Trophoblast cell (in vitro differentiated cells and primary cell): ENCODE measurements at places on chromosomes 2 and 18.

- DNase-seq, result no peak
Measured at GRCh38 chr18:59518705-59519104, 159.6 kb upstream of the LMAN1 start.

- no peak for DNase-seq
Measured at GRCh38 chr2:28142386-28142785, 250.3 kb upstream of the FOSL2 start.

- no peak for DNase-seq
Measured at GRCh38 chr2:234608946-234609345, 112.1 kb upstream of the ARL4C start.

DNA sequence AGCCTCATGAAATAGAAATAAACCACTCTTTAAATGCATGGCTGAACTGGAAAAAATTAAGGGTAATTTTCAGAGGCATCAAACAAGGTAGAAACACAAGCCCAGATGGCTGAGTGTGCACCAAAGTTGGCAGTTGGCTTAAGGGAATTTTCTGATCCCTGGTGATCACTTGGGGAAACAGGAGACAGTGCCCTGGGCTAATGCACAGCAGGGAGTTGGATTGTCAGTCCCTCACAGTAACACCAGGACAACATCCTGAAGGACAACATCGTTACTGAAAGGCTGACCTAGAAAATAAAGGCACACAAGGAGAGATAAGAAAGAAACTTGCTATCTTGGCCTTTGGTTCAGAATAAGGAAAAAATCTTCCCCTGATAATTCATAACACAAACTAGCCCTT is 417.0 kb downstream of the SLC4A3 start:
- no peak for DNase-seq

- DNase-seq, result no peak
Measured at GRCh38 chr2:9714630-9715214, 83.9 kb upstream of the YWHAQ start.

GRCh38 chr2:880201-880970 is 70.3 kb upstream of the SNTG2 start:
- no peak for DNase-seq

GRCh38 chr18:57976230-57976773 is 67.7 kb upstream of the NEDD4L start:
- no peak for DNase-seq

GRCh38 chr2:7009207-7009911 is 92.1 kb downstream of the RNF144A start:
- no peak for DNase-seq

- no peak for DNase-seq
Measured at GRCh38 chr2:13651684-13652131, 935.0 kb downstream of the TRIB2 start.

DNA sequence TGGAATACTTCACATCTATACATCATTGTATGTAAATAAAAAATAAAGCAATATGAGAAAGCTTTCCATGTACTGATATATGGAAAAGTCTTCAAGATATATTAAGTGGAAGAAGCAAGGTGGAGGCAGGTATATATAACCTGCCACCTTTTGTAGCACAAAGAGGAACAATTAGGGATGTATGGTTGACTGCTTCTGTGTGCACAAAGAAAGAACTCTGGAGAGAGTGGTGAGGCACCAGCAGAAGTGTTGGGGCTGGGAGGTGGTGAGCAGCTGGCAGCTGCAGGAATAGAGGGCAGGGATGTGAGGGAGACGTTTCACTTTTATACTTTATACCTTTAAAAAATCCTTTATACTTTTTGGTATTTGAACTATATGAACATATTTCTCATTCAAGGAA is 26.1 kb downstream of the KIF5C start:
- no peak for DNase-seq

DNA sequence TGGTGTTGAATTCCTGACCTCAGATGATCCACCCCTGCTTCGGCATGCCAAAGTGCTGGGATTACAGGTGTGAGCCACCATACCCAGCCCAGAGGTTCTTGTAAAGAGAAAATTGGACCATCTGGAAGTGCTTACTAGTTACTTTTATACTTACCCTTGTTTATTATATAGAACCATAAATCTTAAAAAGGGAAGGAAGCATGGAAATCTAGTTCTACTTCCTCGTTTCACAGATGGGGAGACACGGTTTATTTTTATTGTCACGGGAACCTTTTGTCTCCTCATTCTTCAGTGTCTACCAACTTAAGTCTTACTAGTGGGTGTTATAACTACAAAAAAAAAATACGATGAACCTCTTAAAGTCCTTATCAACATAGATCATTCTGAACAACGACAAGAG is 45.8 kb upstream of the PDK1 start:
- no peak for DNase-seq

DNA sequence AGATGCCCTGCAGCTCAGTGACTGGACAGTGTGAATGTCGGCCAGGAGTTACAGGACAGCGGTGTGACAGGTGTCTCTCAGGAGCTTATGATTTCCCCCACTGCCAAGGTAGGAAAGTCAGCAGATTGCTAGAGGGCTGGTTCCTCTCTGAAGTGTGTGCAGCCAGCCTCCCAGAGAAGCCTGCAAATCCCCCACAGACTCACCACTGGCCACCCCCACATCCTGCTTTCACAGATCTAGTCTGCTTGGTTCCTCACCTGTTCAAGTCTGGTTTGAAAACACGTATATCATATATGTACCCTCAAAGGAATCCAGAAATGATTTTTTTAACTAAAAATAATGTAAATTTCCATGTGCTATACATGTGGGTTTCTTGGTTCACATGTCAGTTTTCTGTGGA is 121.1 kb downstream of the LAMA3 start:
- no peak for DNase-seq

DNA sequence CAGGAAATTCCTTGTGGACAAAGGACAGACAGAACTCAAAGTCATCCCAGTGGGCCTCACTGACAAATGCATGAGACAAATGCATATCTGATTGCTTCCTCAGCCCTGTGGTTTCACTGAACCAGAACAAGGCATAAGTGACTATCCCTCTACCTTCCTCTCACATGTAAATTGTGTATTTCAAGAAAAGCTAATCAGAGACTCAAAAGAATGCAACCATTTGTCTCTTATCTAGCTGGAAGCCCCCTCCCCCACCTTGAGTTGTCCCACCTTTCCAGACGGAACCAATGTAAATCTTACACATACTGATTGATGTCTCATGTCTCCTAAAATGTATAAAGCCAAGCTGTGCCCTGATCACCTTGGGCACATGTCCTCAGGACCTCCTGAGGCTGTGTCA is 102.0 kb upstream of the TMEM200C start:
- no peak for DNase-seq

- no peak for DNase-seq
Measured at GRCh38 chr2:226187156-226187555, 612.5 kb downstream of the IRS1 start.

GRCh38 chr2:181780657-181781056 is 100.3 kb upstream of the NEUROD1 start:
- DNase-seq, result no peak

DNA sequence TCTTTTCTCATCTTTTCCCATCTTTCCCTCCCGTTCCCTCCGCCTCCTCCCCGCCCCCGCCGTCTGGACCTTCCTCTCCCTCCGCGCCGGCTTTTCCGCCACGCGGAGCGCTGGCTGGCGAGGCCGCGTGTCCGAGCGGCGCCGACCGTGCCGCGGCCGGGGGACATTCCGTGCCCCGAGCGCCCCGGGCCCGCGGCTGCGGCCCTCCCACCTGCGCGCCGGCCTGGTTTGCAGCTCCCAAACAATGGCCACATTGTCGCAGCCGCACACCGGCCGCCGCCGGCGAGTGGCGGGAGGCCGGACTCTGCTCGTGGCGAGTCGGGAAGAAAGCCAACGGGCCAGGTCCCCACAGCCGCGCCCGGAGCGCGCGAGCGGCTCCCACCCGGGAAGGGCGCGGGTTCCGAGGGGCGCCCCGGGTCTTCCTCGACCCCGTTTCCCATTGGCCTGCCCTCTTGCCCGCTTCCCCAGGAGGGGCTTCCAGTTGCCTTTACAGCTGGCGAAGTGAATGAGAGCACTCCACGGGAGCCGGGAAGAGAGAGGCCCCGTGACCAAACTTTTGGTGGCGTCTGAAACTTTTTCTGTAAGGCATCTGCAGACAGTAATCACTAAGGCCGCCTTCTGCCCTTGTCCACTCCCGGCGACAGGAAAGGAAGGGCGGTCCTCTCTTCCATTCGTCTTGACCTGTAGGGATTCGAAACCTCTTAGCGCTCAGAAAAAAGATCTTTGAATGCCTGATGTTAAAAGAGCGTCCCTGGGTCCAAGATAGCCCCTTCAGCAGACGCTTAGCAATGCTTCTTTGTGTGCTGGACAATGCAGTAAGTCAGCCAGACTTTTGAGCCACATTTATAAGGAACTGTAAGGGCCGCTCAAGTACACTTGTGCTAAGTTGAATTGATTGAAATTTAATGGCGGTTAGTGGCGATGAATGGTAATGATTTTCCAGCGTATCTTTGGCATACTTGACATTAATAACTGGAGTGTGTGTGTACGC is 6.2 kb downstream of the GLI2 start:
- DNase-seq, result no peak
